ENCODE measurements at places on chromosomes 5 and 9.
A peak's percentile ranks its signal among the peaks of the same experiment; 100 is the strongest.

DNA sequence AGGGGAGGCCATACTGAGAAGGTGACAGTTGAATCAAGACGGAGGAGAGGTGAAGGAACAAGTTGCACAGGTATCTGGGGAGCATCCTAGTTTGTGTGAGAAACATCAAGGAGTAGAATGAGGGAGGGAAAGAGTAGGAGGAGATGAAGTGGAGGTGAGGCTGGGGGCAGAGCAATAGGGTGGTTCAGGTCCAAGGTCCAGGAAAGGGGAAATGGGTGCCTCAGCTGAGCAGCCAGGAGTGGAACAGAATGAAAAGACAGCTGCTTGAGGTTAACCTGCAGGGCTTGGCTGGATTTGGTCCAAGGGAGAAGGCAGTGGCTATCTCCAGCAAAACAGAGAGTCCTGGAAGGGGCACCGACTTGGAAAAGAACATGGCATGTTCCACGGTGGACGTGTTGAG is 5.3 kb downstream of the SLC1A1 start:
- no peak for DNase-seq

- no peak for DNase-seq
Observed at GRCh38 chr5:135207866-135208265, 173.8 kb upstream of the PITX1 start.

- DNase-seq, result no peak
Observed at GRCh38 chr5:65480306-65480865, 1.3 kb downstream of the ADAMTS6 start.

GRCh38 chr9:114155263-114155994 is at the start of gene COL27A1:
COL27A1 (plus strand) TSS chr9:114155537; CDS start chr9:114155951, 414 bp downstream.
- peak; percentile 85 for DNase-seq

DNA sequence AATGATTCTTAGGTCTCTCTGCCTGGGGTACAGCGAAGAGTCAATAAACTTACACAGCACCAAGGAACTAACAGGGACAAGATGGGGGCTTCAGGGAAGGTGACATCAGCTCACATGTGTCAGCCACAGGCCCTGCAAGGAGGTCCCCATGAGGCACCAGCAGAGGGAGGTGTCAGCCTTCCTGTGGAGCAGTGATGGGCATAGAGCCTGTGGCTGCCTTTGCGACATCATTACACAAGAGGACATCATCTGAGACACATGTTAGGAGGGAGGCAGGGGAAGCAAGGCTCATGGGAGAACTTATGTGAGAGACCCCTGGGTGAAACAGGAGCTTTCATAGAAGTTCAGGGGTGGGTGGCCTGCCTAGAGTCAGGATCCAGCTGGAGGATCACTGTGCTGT is 389.6 kb downstream of the SEMA5A start:
- no peak for DNase-seq

DNA sequence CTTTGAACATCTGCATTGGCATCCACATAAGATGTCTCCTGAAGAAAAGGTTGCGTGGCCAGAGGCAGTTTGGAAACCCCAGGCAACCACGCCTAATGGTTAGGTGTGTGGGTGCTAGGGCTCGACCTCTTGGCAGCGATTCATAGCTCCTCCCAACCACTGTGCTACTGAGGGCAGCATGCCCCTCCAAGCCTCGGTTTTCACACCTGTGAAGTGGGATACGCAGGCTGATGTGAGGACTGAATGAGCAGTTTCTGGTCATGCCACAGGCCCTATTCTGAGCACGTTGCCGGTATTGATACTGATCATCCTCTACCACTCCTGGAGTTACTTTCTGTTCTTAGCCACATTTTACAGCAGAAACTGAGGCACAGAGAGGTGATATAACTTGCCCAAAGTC is 19.1 kb downstream of the NDST1 start:
- no peak for DNase-seq

DNA sequence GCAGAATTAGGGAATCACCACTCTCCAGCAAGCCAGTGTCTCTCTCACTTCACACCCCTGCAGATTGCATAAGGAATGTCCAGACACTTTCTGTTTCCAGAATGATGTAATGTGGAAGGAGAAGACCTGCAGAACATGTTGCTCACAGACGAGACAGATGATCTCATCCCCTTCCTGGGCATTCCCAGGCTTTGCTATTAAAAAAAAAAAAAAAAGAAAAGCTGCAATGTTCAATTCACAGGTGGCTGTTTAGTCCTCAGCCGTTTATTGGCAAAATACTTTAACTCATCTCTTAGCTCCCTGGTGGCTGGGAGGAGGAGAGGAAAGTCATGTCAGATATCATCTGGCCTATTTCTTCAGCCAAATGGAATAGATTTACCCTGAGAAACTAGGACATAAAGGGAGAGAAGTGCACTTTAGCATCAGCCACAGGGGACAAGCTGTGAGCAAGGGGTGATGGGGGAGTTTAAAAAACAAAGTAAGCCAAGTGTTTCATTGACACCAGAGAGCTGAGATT is 95.9 kb upstream of the TNC start:
- no peak for DNase-seq

GRCh38 chr5:176730815-176731475 is 79.4 kb upstream of the UNC5A start:
- DNase-seq, result no peak

GRCh38 chr9:112047538-112048066 is 127.5 kb downstream of the SUSD1 start:
- no peak for DNase-seq

- DNase-seq, result no peak
Observed at GRCh38 chr5:64925123-64925522, 156.4 kb downstream of the CWC27 start.

DNA sequence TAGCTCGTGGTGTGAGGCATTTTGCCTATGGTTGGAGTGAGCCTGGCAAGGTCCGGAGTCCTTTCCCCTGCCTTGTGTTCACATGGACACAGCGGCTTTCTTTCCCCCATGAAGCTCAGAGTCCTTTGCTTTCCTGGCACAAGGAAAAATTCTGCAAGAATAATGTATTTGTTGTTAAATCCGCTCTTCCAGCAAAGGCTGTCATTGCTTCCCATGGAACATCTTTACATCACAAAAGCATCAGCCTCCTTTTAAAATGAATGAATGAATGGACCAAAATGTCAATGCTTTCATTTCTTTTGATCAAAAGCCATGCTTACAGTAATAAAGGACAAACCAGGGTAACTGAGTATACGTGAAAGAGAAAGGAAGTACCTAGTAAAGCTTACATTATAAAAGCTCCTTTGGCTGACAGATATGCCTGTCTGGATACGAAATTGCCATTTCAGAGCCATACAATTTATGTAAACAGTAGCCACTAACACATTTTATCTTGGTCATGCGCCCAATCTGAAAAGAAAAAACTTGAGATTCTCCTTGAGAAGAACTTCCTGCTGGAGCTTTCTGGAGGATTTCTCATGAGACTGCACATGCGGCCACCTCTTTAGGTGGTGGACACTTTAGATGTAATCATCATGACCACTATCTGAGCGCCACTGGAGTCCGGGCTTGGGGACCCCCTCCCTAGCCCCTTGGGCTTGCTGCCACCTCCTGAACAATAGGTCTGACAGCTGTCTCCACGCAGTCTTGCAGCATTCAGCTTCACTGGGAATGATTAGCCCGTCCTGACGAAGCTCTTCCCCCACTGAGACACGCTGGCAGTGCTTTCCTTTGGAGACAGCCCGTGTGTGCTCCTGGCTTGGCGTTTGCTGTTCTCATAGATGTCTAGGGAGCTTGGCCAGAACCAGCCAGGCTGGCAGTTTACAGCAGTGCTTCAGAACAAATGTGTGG is 355.9 kb downstream of the ADAMTS6 start:
- no peak for DNase-seq

DNA sequence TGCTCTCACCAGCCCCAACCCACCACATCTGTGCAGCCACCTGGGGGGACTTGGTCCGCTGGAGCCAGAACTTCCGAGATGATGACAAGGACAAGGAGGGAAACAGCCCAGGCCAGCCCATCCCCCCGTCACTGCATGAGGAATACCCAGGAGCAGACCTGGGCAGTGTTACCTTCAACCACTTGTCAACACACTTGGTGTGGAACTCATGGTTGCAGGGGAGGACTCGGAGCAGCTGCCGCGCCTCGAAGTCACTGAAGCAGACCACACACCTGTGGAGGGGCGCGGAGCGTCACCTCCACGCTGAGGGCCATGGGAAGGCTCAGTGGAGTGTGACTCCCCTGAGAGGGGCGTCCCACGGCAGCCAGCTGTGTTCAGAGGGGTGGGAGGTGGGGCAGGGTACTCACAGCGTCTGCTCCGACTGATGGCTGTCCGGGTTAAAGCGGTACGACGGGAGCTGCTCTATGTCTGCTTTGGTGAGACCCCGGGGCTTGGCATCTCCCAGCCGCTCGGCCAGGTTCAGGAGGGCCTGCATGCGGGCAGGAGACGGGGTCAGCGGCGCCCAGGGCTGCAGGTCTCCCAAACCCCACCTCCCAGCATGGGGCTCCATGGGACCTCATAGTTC is 8.0 kb downstream of the RNF44 start:
- DNase-seq, result no peak

DNA sequence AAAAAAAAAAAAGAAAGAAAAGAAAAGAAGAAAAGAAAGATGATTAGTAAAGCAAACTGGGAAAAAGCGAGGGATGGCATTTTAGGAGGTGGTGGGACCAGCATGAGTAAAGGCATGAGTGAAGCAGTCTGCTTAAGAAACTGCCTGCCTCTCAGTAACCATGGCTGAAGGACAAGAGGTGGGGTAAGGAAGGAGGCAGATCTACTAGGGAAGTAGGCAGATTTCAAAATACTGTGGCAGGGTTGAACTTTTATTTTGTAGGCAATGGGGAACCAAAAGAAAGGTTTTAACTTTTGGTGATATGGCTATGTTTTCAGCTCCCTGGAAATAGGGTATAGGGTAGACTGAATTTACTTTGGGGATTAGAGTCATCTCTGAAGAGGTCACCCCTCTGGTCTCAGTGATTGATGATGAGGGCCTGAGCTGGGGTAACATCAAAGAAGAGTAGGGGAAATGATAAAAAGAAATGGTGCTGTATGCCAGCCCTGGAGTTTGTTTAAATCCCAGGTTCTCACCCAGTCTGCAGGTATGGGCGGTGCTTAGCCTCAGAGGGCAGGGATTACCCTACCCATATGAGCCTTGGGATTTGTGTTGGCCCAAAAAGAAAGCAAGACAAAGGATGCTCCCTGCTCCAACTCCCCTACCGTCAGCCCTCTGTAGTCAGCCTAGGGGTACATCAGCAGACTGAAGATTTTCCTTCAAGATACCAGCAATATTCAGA is 316.2 kb downstream of the CWC27 start:
- DNase-seq, result no peak

DNA sequence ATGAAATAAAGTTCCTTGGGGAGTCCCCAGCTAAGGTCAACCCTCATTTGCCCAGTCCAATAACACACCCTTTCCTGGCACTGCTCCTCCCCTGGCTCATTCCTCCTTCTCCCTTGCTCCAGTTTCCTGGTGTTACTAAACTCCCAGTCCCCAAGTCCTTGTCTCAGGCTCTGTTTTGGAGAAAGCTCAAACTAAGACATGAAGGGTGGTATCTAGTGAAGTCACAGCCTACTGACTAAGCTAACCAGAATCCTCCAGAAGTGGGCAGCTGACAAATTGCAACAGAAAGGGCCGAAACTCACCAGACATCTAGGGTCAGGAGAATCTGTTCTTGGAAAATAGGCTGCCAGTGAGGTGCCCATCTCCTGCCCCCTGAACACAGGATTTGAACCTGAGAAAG is 118.7 kb upstream of the NEK6 start:
- no peak for DNase-seq

DNA sequence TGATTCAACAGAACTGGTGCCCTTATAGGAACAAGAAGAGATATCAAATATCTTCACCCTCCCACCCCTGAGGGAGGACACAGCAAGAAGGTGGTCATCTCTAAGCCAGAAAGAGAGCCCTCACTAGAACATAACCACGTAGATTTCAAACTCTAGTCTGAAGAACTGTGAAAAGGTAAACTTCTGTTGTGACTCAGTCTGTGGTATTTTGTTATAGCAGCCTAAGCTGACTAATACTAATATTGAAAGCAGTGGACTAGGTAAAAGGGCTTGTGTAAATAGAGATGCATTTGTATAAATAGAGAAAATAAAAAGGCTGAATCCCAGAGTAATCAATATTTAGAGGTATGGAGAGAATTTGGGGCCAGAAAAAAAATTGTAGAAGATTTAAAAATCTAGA is 157.6 kb upstream of the CCNH start:
- no peak for DNase-seq

GRCh38 chr9:81969971-81970370 is 18.6 kb upstream of the SPATA31D1 start:
- no peak for DNase-seq

- no peak for DNase-seq
Observed at GRCh38 chr5:90932052-90932699, 373.6 kb downstream of the ADGRV1 start.

GRCh38 chr9:26870292-26870691 is 22.3 kb downstream of the CAAP1 start:
- DNase-seq, result no peak

GRCh38 chr9:21803649-21804048 is 1.2 kb downstream of the MTAP start:
- no peak for DNase-seq

- DNase-seq, result no peak
Observed at GRCh38 chr9:38343037-38343436, 49.5 kb upstream of the ALDH1B1 start.

DNA sequence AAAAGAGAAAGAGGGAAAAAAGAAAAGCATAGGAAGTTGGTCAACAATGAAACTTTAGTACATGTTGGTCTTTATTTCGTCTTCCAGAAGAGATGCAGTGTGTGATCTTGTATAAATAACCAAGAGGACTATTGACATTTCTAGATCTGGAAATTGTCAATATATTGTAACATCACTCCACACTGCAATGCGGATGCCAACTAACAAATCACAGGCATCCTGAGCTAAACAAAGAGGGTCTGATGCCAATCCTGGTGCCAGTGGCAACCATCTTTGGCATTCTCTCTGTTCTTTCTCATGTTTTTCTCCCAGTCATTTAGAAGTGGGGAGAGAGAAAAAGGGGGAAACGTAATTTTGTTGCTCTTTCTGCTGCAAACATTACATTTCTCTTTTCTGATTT is 9.7 kb downstream of the NFIB start:
- no peak for DNase-seq

- no peak for DNase-seq
Observed at GRCh38 chr5:83387041-83387440, 84.5 kb upstream of the VCAN start.

DNA sequence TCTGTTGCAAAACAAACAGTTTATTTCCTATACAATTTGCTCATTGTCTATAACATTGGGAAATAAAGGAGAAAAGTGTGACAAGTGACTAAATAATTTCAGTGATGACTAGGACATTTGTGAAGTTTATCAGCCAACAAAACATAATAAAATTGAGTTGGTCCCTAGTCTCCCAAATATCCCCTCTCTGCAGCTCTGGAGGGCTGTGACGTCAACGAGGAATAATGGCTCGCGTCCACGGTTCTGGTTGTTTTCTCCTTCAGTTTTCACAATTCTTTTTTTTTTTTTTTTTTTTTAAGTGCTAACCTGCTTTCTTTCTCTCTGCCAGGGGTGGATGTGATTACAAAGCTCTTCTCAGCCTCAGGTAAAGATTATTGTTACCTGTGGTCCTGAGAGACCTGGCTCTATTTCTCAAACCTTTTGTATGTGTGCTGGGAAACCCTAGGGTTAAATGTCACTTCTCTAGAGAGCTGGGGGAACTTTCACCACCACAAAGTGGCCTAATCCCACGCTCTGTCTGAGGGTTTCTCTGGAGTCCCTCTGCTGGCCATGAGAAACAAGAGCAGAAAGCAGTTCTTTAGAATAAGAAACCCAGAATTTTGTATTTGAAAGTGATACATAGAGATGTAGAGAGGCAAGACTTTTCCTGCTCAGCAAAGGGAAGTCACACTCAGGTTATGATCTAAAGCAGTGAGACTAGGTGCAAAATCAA is 36.2 kb upstream of the ANKRD55 start:
- no peak for DNase-seq

- DNase-seq, result no peak
Observed at GRCh38 chr9:95385521-95385920, 68.0 kb upstream of the FANCC start.

Data from stimulated activated CD4-positive, alpha-beta T cell treated with anti-CD3 and anti-CD28 coated beads, Interleukin-12 subunit alpha, Interleukin-12 subunit beta, amount 100 ng/mL, for 24 hours (primary cell).